ENCODE measurements at places on chromosomes 4 and X.
A peak's percentile ranks its signal among the peaks of the same experiment; 100 is the strongest.

GRCh38 chr4:37068580-37068979, 176.0 kb upstream of the NWD2 start:
- peak; percentile 3 for DNase-seq

DNA sequence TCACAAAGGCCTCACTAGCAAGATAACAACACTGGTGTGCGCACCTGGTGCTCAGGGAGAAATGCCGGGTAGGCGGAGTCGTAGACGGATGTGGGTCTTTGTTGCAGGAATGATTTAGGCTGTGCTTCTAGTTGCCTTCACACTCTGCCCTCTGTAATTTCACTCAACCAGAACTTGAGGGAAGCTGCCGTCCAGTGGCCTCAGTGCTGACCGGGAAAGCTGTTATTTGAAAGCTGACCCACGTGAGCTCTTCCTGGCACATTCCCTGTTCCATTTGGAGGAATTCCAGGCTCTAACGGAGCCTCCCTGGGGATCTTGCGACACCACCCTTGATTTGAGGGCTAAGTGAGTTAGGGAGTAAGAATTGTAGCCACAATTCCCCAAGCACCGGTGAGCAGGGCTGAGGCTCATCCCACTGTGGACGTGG, 15.9 kb downstream of the SH3TC1 start:
- DNase-seq = no peak

GRCh38 chrX:39903343-39903742, 194.4 kb downstream of the BCOR start:
- no peak for DNase-seq

DNA sequence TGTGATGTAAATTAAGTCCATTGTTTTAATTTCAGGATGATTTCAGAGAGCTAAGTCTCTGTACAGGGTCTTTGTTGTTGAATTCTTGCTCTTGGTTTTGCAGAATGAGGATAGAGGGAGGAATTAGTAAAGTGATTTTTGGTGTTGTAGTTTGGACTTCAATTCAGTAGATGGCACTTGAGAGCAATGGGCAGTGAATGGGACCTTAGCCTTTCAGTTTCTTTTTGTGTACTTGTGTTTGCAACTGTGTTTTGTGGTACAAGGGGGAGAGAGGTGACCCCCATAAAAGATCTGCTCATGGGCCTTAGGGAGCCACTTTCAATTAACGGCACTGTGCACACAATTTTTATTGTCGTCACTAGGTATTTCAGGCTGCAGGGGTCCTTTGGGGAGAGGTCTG, 340.0 kb downstream of the DCAF12L2 start:
- no peak for DNase-seq

DNA sequence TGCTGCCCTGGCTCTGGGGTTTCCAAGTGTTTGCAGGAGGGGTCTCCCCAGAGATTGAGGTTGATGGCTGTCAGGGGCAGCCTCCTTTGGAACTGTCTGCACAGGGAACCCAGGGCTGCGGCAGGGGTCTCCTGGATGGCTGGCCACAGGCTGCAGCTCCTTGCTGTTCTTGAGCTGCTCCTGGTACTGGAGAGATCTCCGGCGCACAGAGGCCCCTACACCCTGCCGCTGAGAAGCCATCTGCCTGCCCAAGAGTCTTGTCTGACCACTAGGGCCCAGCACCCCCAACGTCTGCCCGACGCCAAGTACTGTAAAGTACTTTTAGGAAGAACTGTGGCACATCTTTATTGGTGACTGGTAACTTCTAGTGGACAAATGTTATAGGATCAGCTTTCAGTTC, 13.5 kb downstream of the STIM2 start:
- no peak for DNase-seq

DNA sequence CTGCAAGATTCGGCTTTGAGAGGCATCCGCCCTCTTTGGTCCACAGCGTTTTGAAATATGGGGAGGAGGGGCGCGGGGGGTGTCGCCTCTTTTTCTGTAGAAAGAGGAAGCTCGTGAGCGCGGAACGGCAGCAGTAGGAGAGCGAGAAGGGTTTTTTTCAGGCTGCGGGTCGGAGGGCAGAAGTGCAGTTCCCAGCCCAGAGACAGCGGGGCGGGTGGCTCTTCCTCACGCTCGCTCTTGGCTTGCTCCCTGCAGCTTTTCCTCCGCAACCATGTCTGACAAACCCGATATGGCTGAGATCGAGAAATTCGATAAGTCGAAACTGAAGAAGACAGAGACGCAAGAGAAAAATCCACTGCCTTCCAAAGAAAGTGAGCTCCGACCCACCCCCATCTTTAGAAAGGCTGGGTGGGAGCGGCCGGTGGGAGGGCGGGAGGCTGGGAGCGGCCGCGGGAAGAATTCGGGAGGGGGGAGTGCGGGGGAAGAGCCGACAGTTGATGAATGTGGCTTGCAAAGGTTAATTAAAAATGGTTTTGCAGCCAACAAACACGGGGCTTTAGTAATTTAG, 1.2 kb downstream of the TMSB4X start:
- DNase-seq = no peak

- DNase-seq = no peak
Measured at GRCh38 chr4:121654738-121655137, 42.0 kb downstream of the ANXA5 start.

DNA sequence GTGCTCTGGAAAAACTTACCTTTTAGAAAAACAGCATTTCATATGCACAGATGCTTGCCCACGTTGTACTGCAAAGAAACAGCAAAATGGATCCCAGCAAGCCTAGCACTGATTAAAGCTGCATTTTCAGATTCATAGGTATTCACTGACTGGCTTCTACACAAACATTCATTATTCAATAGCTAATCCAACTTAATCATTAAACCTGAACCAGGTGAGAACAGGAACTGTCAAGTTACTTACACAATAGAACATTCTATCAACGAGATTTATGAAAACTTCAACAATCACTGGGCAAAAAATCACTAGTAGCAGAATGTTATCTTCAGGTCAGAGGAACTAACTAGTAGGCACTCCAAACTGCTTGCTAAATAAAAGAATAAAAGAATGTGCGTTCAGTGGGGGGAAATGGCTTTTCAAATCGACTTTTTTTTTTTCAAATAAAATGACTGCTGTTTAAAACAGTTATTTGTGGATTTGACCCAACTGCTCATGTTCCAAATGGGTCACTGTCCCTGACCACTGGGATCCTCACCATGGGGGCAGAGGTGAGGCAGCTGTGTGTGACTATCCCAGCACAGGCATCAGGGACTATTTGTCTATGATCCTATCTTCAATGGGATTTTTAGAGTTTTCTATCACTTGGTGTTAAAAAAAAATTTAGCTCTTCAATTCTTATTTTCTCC, 42.3 kb downstream of the STX18 start:
- no peak for DNase-seq

- no peak for DNase-seq
Measured at GRCh38 chr4:8320386-8320750, 50.8 kb downstream of the HTRA3 start.

GRCh38 chr4:165879641-165880040, 6.6 kb downstream of the TLL1 start:
- DNase-seq = no peak

GRCh38 chr4:138658518-138658917, 357.1 kb upstream of the NOCT start:
- DNase-seq = no peak

DNA sequence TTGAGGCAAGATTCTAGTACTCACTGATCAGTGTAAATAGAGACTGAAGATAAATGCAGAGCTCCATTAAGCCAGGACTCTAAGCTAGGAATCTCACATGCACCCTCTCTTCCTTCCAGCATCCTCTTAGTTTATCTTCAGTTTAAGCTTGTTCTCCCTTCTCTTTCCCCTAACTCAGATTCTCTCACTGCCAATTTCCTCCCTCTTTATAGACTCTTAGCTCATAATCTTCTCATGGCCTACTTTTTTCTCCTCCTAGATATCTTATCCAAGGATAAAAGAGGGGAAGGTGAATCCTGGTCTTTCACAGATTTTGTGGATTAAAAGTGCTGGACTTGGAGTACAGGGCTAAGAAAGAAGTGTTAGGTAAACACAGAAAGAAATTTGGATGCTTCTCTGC, 108.9 kb upstream of the TENM3 start:
- DNase-seq = no peak

DNA sequence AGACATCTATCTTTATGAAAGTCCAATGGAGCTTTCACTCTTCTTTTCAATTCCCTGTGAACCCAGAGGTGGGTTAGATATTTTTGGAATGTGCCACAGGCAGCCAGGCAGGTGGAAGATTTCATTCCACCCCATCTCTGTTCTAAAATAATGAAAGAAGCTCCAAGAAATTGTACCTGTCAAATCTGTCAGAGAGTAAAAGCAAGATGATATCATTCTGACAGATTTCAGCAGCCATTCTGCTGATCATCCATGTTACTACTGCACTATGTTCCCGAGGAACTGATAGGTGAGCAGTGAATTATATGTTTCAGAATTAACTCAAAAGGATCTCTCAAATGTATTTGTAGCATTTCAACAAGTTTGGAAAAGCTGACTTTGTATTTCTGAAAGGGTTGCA, 339.5 kb upstream of the SPANXN4 start:
- DNase-seq = no peak

DNA sequence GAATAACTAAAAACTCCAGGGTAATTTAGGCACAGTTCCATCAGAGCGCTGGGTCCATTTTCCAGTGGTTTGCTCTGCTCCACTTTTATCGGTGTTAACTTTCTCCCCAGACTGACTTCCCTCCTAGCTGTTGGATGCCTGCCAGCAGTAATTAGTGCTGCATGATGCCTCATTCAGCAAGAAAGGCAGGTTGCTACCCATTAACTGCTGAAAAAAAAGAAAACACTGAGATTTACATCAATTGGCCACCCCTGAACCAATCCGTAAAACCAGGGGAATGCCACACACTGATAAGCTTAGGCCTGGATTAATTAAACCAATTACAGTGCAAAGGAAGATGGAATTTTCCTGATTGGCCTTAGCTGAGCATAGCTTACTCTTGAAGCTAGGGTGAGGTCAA, 182.4 kb upstream of the CXXC4 start:
- no peak for DNase-seq

DNA sequence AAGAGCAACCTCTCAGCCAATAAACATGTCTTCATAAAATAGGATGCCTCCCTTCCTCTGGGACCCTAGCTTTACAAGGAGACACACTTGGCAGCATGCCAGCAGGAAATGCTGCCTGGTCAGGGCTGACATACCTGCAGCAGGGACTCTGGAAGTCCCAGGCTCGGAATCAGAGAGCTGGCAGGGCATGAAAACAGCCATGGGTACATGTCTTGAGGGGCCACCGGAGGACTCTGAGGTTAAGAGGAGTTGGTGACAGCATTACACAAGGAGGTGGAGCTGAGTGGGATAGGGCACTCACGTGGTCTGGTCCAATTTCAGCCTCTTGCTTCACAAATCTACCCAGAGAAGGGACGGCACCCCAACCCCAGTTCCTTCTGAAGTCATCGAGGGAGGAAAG, 15.7 kb downstream of the MSX1 start:
- no peak for DNase-seq

GRCh38 chr4:67928546-67928945, 34.7 kb downstream of the TMPRSS11A start:
- DNase-seq = no peak
